ENCODE measurements at places on chromosomes 1 and 21.

GRCh38 chr1:200053091-200053490 is 25.6 kb downstream of the NR5A2 start:
- no peak for DNase-seq

DNA sequence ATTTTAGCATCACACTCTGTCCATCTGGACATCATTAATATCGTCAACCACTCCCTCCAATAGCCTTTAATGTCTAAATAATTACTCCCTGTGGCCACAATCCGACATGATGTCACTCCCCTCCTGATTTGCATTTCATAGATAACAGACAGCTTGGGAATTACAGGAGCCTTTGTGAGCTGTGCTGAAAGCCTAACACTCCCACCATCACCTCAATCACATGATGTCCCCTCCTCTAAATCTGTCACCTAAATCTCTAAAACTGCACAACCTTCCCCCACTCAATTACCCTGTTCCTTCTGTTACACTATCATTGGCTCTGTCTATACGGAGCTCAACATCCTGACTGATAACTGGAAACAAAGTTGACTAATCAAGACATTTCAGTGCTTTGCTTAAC is 14.3 kb downstream of the NHLH2 start:
- DNase-seq = no peak

GRCh38 chr1:171664976-171665375 is 12.5 kb upstream of the MYOC start:
- DNase-seq = no peak

DNA sequence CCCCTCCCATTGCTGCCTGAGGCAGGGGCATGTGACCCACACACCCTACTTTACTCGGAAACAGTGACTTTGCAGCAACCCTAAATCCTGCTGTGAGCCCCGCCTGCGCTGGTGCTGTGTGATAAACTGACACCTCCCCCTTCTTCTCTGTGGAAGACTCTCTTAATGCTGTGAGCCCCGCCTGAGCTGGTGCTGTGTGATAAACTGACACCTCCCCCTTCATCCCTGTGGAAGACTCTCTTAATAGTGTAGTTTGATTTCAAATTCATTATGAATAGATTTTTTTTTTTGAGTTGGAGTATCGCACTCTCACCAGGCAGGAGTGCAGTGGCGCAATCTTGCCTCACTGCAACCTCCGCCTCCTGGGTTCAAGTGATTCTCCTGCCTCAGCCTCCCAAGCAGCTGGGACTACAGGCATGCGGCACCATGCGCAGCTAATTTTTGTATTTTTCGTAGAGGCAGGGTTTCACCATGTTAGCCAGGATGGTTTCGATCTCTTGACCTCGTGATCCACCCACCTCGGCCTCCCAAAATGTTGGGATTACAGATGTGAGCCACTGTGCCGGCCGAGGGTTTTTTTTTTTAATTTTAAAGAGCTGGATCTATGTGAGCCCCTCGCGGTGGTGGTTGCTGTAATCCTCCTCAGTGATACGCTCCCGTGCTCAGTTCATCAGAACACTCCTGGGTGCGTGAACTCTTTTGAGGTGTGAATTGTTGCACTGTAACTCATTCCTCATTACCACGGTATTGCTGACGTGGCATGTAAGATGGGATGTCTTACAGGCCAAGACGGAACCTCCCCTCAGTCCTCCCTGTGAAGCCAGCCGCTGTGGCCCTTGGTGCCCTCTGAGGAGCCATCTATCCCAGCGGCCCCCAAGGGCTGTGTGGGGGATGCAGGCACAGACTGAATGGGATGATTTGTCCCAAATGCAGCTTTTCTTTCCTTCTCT is 60.3 kb downstream of the GALNT2 start:
- no peak for DNase-seq

- DNase-seq = no peak
Measured at GRCh38 chr1:234926559-234927311, 201.9 kb downstream of the TOMM20 start.

All from H4 (cell line).